Lower leg skin (tissue), 4 donors: ENCODE measurements at places on chromosomes 3 and 15. TPM values are rescaled to one million over a fixed set of nuclear protein-coding genes. Genes with fewer than 3 reads are reported as not detected.

DNA sequence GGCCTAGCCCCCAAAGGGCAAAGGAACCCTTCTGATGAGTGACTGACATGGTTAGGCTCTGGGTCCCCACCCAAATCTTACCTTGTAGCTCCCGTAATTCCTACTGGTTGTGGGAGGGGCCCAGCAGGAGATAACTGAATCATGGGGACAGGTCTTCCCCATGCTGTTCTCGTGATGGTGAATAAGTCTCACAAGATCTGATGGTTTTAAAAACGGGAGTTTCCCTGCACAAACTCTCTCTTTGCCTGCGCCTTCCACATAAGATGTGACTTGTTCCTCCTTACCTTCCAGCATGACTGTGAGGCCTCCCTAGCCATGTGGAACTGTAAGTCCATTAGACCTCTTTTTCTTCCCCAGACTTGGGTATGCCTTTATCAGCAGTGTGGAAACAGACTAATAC, 16.9 kb downstream of the TKT start:
- DNase-seq = no peak

- DNase-seq = no peak
Observed at GRCh38 chr3:62546266-62546665, 172.9 kb upstream of the FEZF2 start.

PLA2G4E gene
- 50.0 TPM for total RNA-seq

IQCH gene
- total RNA-seq = 1.6 TPM

GRCh38 chr3:56323986-56324420, 144.3 kb downstream of the ERC2 start:
- DNase-seq = no peak

CCDC174 gene
- 19.3 TPM for total RNA-seq

CCR8 gene
- total RNA-seq = not detected

DNAH12 gene
- under 0.01 TPM for total RNA-seq

GRCh38 chr3:10357095-10357494, 36.2 kb upstream of the SEC13 start:
- DNase-seq = no peak

- DNase-seq = peak; percentile 75
Observed at GRCh38 chr3:69499899-69500421, 114.1 kb upstream of the FRMD4B start.

FBN1 gene
- 21.7 TPM for total RNA-seq

GRCh38 chr3:117104792-117105191, 395.2 kb downstream of the TUSC7 start:
- no peak for DNase-seq

GRCh38 chr3:141303481-141304223, 64.7 kb upstream of the ZBTB38 start:
- DNase-seq = peak; percentile 57

DNA sequence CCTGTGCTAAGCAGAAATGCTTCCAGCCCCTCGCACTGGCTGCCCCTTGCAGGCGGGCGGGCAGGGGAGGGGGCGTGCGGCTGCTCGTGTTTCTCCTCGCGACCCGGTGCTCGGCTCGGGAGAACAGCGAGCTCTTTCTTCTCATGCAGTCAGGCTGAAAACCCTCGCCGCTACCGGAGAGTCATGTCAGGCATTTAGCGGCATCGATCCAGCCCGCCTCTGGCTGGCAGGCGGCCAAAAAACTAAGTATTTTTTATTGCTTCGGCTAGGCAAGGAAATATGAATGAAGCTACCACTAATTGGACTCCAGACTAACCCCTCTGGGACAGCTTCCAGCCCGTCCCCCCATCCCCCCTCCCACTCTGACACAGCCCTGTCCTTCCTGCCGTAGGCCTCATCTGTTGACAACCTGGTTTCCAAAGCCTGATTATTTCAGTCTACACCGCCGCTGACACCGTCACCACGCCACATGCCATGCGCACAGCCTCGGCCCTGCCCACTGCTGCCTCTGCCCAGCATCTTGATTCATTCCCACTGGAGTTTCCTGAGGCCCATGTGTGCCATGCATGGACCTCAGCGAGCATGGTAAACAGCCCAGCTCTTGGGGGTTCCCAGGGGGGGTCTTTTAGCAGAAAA, 35.3 kb downstream of the TLE3 start:
- DNase-seq = peak; percentile 57

GRCh38 chr15:48806151-48806550, 4.7 kb downstream of the CEP152 start:
- DNase-seq = no peak

LTF gene
- total RNA-seq = 2.4 TPM

TFRC gene
- 48.3 TPM for total RNA-seq

LDHAL6B gene
- total RNA-seq = not detected

DNA sequence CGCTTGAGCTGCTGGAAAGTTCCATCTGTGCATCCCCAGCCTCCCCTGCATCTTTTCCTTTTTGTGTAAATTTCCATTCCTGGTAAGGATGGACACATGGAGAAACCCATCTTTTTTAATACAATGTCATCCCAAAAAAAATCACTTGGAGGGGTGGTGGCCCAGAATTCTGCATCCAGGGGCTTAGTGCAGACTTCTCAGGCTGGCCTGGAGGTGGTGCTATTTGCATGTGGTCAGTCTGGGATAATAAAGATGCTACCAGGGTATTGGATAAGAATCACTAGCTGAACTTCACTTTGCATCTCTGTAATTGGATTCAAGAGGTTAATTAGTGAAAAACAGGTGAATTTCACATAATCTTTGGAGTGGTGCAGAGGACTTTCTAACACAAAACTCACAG, 1.8 kb upstream of the ZSCAN2 start:
- no peak for DNase-seq

RLBP1 gene
- total RNA-seq = not detected

DNA sequence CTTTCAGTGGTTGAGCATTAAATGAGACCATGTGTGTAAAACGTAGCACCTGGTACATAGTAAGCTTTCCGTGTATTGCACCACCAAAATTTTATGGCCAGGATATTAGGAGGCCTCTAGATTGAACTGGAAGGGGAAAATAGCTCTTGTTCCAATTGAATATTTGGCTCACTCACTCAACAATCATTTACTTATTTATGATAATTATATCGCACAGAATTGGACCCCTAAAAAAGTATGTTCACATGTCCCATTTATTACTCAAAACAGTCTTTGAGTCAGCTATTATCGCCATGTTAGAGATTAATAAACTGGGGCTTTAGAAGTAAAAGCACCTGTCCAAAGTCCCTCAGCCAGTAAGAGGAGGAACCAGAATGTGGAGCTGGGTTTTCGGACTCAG, 5.1 kb upstream of the TTLL3 start:
- no peak for DNase-seq

DNA sequence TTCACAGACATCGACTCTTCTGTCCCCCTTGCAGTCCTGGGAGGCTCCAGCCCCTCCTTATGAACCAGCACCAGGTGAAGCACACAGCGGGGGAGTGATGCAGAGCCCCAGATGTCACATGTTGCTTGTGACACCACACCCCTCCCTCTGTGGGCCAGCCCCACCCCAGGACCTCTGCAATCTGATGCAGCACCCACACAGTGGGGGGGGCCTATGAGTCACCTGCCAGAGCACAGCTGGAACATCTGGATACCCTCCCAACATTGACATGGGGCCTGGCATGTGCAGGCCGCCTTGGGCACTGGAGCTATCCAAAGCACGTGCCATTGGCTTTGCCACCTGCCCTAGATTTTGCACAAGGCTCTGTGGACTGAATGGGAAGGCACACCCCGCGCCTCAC, 70.5 kb downstream of the FEM1B start:
- DNase-seq = no peak

DNA sequence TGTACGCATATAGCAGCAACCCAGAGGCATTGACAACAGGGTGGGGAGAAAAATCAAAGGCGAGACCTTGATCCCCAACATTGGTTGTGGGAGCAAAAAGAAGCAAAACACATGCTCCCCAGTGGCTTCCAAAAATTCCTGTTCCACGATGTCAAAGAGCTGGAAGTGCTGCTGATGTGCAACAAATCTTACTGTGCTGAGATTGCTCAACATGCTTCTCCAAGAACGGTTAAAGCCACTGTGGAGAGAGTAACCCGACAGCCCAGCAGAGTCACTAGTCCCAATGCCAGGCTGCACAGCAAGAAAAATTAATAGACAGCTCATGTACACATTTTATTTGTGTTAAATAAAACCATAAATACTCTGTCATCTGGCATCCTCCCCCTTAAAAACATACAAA, 179.9 kb upstream of the PFN2 start:
- no peak for DNase-seq

RBPMS2 gene
- total RNA-seq = not detected
